ENCODE measurements at places on chromosomes 2 and 18.

DNA sequence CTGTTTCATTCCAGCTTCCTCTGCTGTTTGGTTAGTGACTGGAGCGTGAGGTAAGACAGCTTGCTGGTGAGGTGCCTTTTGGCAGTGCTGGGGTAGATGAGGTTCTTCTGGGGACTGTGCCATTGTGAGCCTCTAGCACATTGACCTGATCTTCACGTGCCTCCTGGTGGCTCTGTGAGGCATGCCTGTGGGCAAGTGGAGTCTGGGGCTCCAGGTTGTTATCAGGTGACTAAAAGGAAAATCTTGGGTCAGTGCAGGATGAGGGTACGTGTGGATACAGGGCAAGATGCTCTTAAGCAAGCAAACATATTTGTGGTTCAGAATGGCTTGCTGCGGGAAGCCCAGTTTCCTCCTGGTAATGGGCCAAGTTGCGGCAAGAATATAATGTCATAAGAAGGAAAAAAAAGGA is 75.4 kb downstream of the FHOD3 start:
- no peak for DNase-seq

GRCh38 chr2:144456680-144457079 is 63.2 kb downstream of the ZEB2 start:
- DNase-seq = no peak

- DNase-seq = no peak
These were observed 25.4 kb downstream of the GREB1 start for GRCh38 chr2:11559066-11559785.

DNA sequence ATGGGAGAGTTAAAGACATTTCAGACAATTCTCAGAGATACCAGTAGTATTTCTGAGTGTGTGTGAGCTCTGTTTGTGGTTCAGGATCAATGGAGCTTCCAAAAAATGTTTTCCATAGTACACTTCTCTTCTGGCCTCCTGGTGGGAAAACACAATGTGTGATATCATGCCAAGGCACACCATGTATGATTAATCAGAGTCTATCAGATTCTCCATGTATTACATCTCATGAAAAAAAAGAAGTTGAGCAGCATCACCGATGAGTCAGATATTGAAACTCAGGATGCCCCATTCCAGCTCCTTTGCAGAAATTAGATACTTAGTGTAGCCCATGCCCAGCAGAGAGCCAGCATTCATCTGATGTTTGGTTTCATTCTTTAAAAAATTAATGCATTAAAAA is 620.3 kb upstream of the POU3F3 start:
- DNase-seq = no peak

DNA sequence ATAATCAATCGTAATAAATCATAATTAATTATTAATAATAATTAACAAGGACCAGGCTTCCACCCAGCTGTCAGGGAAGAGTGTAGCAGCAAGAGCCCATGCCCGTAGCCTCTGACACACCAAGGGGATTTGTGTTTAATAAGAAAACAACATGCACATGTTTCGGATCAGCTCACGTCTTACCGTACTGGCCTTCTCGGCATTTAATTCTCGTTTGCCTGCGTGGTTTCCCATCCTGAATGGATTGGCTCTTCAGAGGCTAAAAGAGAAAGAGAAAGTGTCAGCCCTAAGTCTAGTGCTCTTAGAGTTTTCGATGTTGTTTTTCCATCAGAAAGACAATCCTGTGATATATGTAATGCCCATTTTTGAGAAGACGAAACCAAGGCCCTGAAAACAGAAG is 27.6 kb downstream of the MBP start:
- DNase-seq = no peak

All from iPS DF 19.7 (cell line).